ENCODE measurements at places on chromosomes 1 and 21.
A peak's percentile ranks its signal among the peaks of the same experiment; 100 is the strongest.

DNA sequence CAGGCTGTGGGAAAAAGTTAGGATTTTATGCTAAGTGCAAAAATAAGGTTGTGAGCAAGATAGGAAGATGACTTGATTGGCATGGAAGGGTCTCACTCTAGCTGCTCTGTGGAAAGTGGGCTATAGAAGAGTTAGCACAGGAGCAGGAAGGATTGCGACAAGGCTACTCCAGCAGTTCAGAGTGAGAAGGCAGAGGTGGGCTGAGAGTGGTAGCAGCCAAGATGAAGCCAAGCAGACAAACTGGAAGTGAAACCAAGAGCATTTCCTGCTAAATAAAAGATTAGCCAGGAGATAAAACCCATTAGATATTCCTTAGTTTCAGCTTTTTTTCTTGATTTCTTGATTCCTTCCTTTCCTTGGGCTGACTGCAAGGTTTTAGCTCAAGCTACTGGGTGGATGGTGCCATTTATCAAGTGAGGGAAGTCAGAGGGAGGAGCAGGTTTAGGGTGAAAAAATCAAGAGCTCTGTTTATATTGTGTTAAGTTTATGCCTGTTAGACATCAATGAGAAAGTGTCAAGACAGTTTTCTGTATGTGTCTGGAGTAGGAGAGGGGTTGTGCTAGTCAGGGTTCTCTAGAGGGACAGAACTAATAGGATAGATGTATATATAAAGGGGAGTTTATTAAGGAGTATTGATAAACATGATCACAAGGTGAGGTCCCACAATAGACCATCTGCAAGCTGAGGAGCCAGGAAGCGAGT, 33.1 kb upstream of the ZNF644 start:
- no peak for DNase-seq

- no peak for DNase-seq
These were observed 1643.8 kb downstream of the MRPL39 start for GRCh38 chr21:23963454-23963853.

- peak; percentile 63 for DNase-seq
These were observed 30.6 kb upstream of the CTPS1 start for GRCh38 chr1:40948741-40949443.

- DNase-seq, result no peak
These were observed 300.7 kb upstream of the SNX7 start for GRCh38 chr1:98360864-98361263.

DNA sequence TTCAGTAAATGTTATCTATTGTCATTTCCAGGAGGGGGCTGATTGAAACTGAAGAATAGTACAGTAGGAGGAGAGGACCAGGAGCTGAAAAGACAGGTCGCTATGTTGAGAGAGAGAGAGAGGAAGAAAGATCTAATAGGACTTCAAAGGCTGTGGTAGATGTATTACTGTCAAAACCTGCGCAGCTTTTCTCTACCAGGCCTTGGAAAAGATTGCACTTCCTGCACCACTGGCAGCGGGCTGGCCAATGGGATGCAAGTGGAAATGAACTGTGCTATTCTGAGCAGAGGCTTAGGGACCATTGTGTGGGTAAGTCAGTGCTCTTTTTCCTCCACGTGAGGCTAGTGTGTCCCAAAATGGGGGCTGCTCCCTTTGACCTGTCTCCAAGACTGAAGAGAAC, 47.1 kb downstream of the MDM4 start:
- DNase-seq, result no peak

- no peak for DNase-seq
These were observed 14.0 kb downstream of the DEGS1 start for GRCh38 chr1:224196813-224197600.

DNA sequence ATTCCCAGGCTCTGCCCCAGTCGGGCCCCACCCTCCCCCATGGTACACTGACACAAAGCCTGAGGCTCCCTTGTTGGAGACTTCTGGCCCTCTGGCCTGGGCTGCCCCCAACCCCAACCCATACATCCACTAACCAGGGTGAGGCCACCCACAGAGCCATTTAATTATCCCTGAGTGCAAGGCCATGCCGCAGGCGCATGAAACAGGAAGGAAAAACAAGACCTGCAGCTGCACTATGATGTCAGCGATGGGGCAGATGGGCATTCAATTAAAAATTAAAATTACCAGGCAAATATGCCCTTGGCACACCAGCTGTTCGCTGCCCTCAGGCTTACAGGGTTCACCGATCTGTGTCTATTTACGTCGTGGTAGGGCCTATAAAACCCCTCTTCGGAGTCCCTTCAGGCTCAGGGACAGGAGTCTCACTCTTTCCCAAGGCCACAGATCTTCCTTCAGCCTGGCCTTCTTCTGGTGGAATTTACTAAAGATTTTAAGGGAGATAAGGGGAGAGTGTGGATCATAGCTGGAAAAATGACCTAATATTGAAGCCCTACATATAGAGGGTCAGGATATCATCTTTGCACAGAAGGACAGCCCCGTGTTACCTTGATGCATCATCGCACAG, 29.6 kb upstream of the RGS16 start:
- DNase-seq, result no peak

DNA sequence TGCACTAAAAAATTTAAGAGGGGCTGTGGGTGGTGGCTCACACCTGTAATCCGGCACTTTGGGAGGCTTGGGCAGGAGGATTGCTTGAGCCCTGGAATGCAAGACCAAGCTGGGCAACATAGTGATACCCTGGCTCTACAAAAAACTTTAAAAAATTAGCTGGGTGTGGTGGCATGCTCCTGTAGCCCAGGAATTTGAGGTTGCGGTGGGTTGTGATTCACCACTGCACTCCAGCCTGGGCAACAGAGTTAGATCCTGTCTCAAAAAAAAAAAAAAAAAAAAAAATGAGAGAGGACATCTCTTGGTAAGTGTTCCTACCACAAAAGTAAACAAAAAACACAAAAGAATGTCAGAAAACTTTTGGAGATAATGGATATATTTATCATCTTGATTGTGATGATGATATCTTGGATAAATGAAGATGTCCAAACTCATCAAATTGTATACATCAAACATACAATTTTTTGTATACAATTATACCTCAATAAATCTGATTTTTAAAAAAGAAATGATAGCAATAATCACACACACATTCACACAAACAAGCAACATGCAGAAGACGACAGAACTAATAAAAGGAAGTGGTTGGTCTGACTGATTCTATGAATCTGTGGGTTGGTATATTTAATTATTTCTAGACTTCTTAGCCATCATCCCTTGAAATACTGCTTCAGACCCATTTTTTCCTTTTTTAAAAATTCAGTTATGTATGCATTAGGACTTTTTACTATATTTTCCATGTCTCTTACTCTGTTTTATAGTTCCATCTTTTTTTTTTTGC, 465.9 kb downstream of the PLA2G4A start:
- no peak for DNase-seq

DNA sequence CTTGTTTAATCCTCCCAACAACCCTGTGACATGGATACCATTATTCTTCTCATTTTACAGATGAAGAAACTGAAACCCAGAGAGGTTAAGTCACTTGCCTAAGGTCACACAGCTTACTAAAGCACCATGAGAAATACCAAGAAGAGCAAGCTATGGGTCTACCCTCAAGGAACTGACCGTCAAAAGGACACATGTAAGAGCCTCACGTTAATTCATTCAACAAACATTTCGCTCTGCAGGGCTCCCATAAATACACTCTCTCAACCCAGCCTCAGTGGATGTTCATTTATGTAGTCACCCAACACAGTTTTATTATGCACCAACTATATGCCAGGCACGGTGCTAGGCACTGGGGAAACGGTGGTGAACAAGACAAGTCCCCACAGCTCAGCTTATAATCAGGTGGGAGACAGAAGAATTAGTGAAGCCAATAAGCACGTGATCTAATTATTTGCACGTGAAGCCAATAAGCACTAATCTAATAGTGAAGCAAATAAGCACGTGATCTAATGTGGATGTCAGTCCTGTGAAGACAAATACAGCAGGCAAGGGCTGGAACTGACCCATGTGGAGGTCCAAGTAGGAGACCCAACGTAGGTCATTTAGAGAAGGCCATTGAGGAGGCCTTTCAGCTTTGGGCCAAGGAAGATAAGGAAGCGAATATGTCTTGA, 52.1 kb upstream of the ZBTB40 start:
- no peak for DNase-seq

- DNase-seq, result peak; percentile 59
These were observed 91.6 kb upstream of the TTC39A start for GRCh38 chr1:51421964-51422363.

DNA sequence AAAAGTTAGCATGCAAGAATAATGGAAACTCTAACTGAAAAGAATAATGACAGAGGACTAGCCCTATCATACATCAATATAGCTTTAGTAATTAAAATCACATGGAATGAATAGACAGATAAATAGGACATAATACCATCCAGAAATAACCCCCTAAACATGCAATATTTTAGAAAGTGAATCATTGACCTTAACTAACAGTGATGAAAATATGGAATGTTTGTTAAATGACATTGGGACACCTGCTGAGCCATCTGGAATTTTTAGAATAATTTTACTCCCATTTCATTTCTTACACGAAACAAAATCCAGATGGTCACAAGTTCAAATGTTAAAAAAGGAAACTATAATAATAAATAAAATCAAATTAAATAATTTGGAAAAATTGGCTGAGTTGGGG, 53.1 kb upstream of the FMO3 start:
- DNase-seq, result no peak

GRCh38 chr1:93518516-93518915, 70.6 kb downstream of the FNBP1L start:
- no peak for DNase-seq

DNA sequence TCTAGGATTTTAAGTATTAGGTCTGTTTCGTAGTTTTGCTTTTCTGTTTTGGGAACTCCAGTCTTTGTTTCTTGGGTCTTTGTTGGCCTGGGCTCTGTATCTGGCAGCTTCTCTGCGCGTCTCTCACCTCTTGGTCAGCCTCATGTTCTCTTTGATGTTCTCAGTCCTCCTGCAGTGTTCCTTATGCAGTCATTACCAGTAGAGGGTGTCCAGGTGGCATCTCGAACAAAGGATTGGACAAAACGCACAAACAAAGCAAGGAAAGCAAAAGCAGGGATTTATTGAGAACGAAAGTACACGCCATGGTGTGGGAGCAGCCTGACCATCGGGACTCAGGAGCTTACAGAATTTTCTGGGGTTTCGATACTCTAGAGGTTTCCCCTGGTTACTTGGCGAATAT, 133.7 kb upstream of the COL6A1 start:
- no peak for DNase-seq

GRCh38 chr21:32494934-32495709, 82.6 kb downstream of the EVA1C start:
- DNase-seq, result no peak

DNA sequence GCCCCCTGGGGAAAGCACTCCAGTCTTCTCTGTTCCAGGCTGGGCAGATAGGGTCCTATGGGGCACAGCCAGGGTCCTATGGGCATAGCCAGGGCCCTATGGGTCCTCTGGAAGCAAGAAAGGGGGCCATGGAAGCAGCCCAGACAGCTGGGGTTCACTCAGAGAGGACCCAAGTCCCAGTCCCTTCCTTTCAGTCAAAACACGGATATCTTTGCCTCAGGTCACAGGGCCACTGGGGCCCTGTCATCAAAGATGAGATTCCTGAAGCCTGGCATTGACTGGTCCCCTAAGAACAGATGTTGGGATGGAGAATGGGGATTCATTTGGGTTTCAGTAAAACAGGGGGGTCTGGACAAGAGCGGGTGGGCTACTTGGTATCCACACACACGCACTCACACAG, 8.5 kb downstream of the IGSF8 start:
- no peak for DNase-seq

DNA sequence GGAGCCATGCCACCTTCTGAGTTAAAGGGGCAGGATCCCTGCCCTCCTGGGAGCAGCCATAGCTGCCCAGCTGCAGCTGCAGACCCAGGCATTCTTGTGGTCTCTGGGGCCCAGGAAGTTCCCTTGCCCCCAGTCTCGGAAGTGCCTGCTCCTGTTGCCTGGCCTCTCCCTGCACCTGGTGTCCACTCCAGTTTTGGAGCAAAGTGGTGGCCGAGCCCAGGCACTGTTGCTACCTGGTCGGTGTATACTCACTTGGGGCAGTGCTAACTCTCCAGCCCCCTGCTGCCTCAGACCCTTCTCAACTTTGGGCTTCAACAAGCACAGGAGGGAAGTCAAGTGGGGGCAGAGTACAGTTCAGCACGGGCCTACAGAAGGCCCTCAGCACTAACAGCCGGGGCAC, 352.9 kb upstream of the NCAM2 start:
- DNase-seq, result no peak

DNA sequence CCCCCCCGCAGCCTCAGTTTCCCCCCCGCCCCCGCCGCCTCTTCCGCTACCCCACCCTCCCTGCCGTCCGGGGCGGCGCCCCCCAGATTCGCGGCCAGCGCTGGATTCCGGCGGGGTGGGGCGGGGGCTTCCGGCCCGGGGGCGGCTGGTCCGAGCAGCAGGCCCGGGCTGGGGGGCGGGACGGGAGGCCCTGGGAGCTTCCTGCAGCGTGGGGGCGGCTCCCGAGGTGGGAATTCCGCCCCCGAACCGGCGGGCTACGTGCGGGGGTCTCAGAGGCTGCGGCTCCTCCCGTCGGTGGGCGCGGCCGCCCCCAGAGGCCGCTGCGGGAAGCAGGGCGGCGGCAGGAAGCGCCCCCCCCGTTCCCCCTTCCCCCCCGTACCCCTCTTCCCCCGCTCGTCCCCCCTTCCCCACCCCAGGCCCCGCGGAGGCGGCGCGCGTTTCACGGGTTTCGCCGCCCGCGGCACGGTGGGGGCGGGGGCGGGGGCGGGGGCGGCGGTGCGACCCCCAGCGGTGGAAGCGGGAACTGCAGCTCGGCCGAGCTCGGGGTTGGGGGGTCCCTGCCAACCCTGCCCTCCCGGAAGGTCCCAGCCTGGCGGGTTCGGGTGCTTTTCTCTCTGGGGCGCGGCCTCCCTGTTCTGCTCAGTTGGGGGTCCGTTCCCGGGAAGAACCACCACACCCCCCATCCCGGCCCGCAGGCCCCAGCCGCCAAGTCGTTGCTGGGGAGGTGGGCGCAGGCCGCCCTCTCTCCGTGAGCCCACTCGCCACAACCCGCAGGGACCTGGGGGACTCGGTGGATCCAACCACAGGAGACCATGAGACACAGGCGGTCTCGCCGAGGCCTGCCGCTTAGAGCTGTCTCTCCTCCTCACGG, 76.3 kb downstream of the MORN1 start:
- DNase-seq, result peak; percentile 93

DNA sequence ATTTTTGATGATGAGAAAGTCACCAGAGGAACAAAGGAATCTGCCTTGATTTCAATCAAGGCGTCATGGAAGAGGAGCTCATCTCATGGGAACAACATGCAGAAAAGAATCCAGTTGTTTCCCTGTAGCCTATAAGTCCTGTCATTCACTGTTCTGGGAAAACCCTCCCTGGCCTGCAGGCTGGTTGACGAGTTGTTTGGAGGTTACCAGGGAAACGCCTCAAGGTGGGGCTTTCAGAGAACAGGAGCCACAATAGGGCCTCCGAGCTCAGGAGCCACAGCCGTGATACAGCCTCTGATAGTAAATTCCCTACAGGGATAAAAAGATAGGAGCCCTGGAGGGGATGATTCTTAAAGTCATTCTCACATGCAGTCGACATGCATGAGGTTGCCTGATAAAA, 135.2 kb downstream of the PSMG1 start:
- DNase-seq, result no peak

- DNase-seq, result no peak
These were observed 6.1 kb upstream of the IGSF8 start for GRCh38 chr1:160104486-160104885.

- no peak for DNase-seq
These were observed 25.8 kb upstream of the LRRN2 start for GRCh38 chr1:204711103-204711946.

Data from AG08396 (cell line).